Esophagus mucosa (tissue), 1 donor: ENCODE measurements at places on chromosomes 4 and X. TPM values are rescaled to one million over a fixed set of nuclear protein-coding genes. Genes with fewer than 3 reads are reported as not detected.

CCDC120 gene
- 27.7 TPM for total RNA-seq

TCEAL3 gene
- 2.9 TPM for total RNA-seq

CXCL11 gene
- total RNA-seq: 0.24 TPM

TRMT2B gene
- total RNA-seq: 13.3 TPM

MAP3K15 gene
- total RNA-seq: not detected

ART3 gene
- not detected for total RNA-seq

NAP1L5 gene
- 1.0 TPM for total RNA-seq

FGFBP1 gene
- 402 TPM for total RNA-seq

CD40LG gene
- not detected for total RNA-seq

CXCL13 gene
- total RNA-seq: 9.0 TPM

DNA sequence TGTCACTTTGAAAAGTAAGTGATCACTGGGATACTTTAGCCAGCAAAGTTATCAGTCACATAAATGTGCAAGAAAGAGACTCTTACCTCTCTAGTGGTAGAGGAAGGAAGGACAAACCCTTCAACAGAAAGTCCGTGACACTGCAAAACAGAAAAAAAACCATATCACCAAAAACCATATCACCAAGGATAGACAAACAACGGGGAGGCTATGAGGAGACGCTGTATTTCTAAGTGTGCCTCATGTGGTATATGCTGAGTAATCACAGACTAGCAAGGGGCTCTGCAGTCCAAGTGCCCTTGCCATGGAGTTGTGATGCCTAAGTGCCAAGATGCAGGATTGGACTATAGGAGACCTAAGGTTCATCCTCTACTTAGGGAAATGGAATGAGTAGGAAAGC, 11.5 kb upstream of the HDAC8 start:
- ATAC-seq: no peak

DNA sequence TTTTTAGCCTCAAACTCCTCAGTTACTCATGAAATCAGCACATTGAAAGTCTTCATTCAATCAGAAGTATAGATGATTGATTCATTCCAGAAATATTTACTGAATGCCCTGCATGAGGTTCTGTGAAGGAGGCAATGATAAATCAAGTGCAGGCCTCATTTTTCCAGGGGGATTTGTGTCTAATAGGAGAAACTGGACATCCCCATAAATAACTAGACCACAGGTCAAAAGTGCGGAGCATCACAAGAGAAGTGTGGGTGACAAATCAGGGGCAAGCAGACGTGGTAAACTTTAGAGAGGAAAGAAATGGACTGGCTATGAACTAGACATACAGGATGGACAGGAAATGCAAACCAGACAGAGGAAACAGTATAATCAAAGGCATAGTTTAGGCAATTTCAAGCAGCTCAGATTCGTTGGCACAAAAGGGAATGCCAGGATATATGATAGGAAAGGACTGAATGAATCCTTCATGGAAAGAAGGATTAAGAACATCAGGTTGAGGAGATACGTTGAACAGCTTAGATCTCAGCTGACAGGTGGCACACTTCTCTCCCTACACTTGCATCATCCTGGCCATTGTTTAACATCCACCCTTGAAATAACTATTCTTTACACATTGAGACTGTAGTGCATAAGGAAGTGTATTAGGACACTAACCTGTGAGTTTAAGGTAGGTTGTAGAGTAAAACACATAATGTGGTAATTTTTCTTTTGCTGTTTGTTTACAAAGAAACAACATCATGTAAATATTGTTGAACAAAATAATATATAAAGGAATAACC, 69.6 kb upstream of the RASGEF1B start:
- ATAC-seq: peak; percentile 63

- no peak for ATAC-seq
Measured at GRCh38 chrX:69189576-69190371, 24.5 kb upstream of the PJA1 start.

GRCh38 chrX:78653118-78653822, 5.9 kb downstream of the RTL3 start:
- no peak for ATAC-seq

GRCh38 chrX:122622795-122623194, 561.3 kb upstream of the GRIA3 start:
- peak; percentile 17 for ATAC-seq

- ATAC-seq: no peak
Measured at GRCh38 chr4:98802770-98803198, 126.1 kb downstream of the EIF4E start.

DNA sequence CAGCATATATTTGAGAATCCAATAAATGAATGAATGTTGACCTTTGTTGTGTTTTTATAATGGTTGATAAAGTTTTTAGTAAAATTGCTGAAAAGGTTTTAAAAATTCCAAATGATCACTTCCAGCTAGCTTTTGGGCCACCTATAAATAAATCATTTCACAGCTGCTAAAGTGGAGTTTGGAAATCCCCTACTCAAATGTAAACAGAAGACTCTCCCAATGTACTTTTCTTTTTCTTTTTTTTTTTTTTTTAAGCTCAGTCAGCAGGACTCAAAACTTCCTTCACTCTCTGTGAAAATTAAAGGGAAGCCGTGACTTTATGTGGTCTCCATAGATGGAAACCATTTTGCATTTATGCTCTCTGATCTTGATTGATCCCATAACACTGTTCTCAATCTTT, 45.2 kb downstream of the CXCL13 start:
- ATAC-seq: no peak

DNA sequence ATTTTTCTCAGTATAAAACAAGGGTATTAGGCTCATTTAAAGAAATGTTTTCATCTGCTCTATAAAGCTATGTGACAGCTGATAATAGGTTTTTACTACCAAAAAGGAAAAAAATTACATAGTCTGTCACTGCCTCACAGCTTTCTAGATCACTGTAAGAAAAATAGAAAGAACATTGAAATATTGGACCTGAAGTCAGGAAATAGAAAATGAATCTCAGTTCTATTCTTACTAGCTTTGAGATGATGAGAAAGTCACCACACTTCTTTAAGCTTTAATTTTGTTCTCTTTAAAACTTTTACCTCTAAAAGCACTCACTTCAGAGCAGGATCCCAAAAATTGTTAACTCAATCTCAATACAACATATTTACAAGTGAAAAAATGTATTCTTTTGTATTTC, 45.3 kb upstream of the CAMK2D start:
- ATAC-seq: no peak

DNA sequence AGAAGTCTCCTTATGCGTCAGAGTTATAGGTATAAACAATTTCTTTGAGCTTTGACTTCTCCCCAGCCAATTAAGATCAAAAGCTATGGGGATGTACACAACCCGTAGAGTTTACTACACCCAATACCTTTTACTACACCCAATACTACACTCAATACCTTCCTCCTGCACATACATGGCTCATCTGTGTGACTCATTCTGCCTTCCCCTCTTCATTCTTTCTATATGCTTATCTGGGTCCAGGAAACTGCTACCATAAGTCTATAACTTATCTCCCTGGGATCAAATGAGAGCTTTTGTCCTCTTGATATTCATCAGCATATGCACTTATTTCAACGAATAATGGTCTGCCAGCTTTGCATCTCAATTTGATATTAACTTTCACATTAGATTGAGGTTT, 28.2 kb downstream of the ANKRD50 start:
- peak; percentile 46 for ATAC-seq

DNA sequence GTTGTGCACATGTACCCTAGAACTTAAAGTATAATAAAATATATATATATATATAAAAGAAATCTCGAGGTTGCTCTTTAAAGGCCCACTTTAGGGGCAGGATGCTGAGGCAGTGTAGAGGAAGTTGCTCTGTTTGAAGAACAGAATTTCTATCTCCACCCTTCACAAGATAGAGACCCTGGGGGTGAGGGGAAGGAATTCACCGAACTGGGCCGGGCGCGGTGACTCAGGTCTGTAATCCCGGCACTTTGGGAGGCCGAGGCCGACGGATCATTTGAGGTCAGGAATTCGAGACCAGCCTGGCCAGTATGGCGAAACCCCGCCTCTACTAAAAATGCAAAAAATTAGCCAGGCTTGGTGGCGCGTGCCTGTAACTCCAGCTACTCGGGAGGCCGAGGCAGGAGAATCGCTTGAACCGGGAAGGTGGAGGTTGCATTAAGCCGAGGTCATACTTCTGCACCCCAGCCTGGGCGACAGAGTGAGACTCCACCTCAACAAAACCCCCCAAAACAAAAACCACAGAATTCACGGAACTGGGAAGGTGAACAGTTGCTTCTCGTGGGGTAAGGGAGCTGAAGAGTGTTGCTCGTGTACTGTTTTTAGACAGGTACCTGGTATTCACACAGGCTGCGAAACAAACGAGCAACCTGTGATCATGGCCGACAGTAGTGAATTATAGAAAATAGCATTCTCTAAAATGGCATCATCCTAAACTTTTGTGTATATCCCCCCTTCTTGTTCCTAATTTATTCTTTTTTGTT, 6.2 kb downstream of the PLAC8 start:
- ATAC-seq: no peak

- ATAC-seq: peak; percentile 82
Measured at GRCh38 chrX:136310411-136310810, 9.6 kb downstream of the ADGRG4 start.

DNA sequence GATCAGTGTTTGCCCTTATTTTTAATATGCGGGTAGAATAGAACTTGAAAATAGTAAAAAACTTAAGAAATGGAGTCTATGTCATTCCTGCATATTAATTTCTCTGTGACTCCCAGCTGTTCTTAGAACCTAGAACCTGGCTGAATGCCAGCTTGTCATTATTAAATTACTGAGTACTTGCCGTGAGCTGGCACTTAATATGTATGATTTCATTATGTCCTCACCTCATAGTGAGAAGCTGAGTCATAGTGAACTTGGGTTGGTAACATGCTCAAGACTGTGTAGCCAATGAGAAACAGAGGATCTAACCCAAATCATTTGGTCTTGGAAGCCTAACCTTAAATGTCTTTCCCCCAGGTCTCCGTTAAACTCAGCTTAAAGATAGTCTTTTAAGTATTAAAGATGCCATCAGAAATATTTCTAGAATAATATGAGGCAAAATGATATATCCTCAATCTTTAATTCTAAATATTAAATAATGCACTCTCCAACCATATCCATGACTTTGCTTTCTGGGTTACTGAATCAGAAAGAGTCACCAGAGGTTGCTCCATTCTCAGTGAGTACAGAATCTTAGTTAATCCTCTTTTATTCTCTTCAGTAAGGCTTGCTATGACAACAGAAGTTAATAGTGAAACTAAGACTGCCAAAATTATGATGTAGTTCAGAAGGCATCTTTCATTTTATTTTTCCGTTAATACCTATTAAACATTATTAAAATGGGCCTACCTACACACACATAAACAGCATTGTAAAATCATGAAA, 58.6 kb upstream of the TLL1 start:
- ATAC-seq: peak; percentile 85

- no peak for ATAC-seq
Measured at GRCh38 chr4:84908876-84909275, 57.6 kb downstream of the WDFY3 start.

DNA sequence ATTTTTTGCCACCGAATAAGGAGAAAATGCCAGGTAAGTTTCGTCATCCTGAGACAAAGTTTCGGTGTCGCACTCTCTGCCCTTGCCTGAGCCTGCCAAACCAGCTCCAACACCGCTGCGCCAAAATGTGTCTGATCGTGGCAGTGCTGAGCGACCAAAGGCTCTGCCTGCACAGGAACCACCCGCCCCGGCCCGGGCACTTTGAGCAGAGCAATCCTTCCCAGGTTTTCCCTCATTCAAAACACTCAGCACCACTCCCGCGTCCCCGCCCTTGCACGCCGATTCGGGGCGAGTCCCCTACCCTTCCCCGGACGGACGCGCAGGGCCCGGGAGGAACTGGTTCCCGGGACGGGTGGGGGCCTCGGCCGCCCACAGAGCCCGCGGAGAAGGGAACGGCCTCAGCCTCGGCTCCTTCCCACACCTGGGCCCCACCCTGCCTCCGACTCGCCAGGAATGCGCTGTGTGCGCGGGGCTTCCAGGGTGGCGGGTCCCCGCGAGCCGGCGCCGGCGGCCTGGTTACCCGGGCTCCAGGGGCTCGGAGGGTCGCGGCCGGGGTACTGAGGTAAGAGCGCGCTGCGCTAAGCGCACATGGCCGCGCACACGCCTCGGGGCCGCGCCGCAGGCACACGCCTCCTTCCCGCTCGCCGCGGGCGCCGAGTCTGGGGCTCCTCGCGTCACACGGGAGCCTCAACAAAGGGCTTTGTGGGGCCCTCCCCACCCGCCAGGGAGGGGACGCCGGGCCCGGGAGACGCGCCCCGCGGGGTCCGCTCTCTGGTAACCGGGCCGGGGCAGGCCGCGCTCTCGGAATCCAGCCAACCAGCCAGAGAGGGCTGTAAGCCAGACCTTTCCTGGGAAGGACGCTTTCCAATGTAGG, at the start of gene C4orf36:
TSS of gene C4orf36 (minus strand) at position 661 of the 874 bp plus-strand sequence. CDS start 902 bp downstream, outside the sequence.
- ATAC-seq: peak; percentile 95

GRCh38 chr4:132767901-132768300, 381.2 kb upstream of the PCDH10 start:
- ATAC-seq: no peak

GRCh38 chr4:36037127-36037526, 207.2 kb downstream of the ARAP2 start:
- ATAC-seq: no peak

DNA sequence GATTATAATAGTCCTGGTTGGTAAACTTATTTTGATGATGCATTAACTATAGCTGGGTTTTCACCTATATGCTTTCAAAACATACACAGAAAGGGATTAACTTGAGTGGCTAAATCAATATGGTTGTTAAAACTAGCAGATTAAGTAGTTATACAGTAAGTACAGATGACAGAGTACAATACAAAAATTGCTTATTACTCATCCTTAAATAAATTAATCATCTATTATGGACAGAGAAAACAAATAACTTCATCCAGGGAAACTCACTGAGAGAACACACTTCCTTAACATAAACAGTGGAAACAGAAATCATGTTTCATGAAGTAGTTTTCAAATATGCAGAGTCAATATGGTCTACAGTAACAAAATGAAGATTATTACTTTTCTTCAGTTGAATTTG, 133.4 kb downstream of the AREG start:
- peak; percentile 83 for ATAC-seq

GRCh38 chrX:139495324-139495723, 35.2 kb upstream of the F9 start:
- ATAC-seq: no peak
